ENCODE measurements at places on chromosomes 12 and 14. TPM values are rescaled to one million over a fixed set of nuclear protein-coding genes. Genes with fewer than 3 reads are reported as not detected.

CEBPE gene
- not detected for polyA plus RNA-seq

COX8C gene
- polyA plus RNA-seq = 0.39 TPM

GTF2A1 gene
- 19.4 TPM for polyA plus RNA-seq

SMOC1 gene
- 2.9 TPM for polyA plus RNA-seq

DCN gene
- polyA plus RNA-seq = 2,108 TPM

ABCD4 gene
- polyA plus RNA-seq = 37.8 TPM

HVCN1 gene
- 4.8 TPM for polyA plus RNA-seq

PPP1R1A gene
- polyA plus RNA-seq = 49.4 TPM

PRPF39 gene
- polyA plus RNA-seq = 47.6 TPM

PROX2 gene
- 0.22 TPM for polyA plus RNA-seq

SLC6A12 gene
- polyA plus RNA-seq = 0.58 TPM

ANKRD33 gene
- not detected for polyA plus RNA-seq

USP5 gene
- polyA plus RNA-seq = 64.4 TPM

CERS5 gene
- 41.2 TPM for polyA plus RNA-seq

RTL1 gene
- polyA plus RNA-seq = 49.1 TPM

AJUBA gene
- polyA plus RNA-seq = 36.3 TPM

C12orf56 gene
- 0.98 TPM for polyA plus RNA-seq

GMPR2 gene
- polyA plus RNA-seq = 51.8 TPM

TMBIM4 gene
- 89.4 TPM for polyA plus RNA-seq

KRT72 gene
- not detected for polyA plus RNA-seq

CFAP54 gene
- polyA plus RNA-seq = 0.52 TPM

PDE6H gene
- polyA plus RNA-seq = not detected

ARF3 gene
- 36.1 TPM for polyA plus RNA-seq

GALNT6 gene
- 0.43 TPM for polyA plus RNA-seq

NGDN gene
- polyA plus RNA-seq = 39.5 TPM

ACRBP gene
- polyA plus RNA-seq = 2.1 TPM

SLC2A14 gene
- 0.26 TPM for polyA plus RNA-seq

TPPP2 gene
- polyA plus RNA-seq = 0.98 TPM

PMEL gene
- 0.92 TPM for polyA plus RNA-seq

PTGES3 gene
- polyA plus RNA-seq = 214 TPM

WNT1 gene
- polyA plus RNA-seq = 0.31 TPM

Data from muscle of back (tissue), 13 donors.